Activated T-cell treated with anti-CD3 and anti-CD28 coated beads, Interleukin-2, amount 50 U/mL, for 1 hour (primary cell): ENCODE measurements at places on chromosomes 4 and X.

GRCh38 chrX:56994375-56995270, 718 bp downstream of the SPIN3 start:
- no peak for DNase-seq

GRCh38 chr4:181173046-181173445, 1070.2 kb upstream of the TENM3 start:
- DNase-seq = no peak

DNA sequence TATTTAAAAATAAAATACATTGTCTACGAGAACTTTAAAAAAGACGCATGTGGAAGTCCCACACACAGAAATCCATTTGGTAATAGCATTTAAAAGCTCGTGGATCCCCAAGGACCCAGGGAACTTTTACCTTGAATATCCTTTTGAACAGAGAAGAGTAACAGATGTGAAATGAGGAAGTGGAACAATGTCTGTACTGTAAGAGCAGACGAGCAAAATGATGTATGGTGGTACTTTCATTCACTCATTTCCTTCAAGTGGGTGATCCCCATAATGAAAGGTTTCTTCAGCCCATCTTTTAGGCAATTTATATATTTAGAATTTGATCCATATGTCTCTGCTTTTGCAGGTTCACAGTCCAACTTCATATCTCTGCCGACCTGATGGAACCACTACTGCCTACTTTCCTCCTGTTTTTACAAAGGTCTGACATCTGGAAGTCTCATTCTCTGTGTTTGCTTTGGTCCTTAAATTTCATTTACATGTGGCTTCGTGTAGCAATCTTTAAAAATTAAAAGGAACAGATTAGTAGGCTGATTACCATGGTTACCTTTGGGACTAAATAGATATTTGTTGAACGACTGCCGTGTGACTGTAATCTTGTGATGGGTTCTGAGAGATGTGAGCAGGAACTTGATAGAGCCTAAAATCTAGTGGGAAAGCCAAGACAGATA, 188.4 kb downstream of the PALLD start:
- no peak for DNase-seq

DNA sequence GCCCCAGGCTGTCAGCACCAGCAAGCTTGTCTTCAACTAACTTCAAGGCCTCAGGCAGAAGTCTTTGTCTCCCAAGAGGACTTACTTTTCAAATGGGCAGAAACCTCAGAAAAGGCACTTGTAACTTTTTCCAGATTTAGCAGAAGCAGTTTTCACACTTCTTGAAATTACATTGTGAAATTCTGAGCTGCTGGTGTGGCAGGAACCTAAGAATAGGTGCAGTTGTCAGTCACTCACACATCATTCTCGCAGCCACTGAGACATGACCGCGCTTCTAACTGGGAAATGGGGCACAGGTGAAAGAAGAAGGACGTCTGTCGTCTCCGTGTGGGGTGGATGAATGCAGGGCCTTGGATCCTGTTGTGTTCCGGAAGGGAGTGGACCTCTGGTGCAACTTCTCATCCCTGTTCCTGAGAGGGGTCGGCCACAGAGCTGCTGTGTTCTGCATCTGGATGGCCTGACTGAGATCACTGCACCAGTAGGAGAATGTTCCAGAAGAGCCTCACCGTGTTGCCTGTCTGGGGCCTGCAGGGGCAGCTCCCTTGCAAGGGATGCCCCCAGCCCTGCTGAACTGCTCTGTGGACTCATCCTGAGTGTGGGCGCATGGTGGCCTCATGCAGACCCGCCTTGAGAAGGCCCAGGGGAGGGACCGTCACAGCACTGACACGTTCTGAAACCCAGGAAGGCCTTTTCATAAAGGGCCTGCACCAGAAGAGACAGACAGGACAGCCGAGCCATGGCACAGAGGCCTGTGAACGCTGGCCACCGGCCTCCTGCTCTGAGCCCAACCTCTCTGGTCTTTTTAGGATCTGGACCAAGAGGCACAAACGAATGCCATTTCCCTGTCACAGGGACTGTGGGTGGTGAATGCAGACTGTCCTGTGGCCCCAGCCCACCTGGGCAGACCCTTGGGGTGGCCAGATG, 18.7 kb downstream of the NAT8L start:
- peak; percentile 11 for DNase-seq

DNA sequence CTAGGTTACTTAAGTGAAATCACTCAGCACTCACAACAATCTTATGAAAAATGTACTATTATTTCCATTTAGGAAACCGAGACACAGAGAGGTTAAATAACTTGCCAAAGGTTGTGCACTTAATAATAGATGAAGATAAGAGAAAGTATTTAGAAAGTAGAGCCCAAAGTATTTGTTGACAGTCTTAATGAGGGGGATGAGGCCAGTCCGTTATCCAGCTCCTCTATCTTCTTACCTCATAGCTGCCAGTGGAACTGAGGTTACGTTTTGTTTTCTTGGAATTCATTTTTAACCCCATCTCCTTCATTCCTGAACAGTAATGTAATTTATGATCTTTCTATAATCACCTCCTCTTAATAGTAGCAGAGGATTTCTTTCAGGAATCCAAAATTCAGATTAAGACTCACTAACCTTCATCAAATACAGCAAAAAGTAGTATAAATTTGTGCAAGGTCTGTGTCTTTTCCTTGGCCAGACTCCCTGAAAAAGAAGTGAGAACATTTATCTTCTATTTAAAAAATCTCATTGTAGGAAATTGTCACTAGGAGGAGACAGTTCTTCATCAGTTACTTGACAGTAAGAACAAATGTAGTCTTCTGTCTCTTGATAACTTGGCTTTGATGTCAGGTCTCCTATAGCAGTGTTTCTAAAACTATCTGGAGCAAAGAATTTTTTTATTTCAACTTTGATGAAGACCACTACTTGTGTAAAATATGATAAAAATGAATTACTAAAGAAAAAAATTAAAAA, 35.5 kb downstream of the F8 start:
- no peak for DNase-seq

- peak; percentile 55 for DNase-seq
Measured at GRCh38 chrX:130079824-130080406, 30.4 kb downstream of the ELF4 start.

DNA sequence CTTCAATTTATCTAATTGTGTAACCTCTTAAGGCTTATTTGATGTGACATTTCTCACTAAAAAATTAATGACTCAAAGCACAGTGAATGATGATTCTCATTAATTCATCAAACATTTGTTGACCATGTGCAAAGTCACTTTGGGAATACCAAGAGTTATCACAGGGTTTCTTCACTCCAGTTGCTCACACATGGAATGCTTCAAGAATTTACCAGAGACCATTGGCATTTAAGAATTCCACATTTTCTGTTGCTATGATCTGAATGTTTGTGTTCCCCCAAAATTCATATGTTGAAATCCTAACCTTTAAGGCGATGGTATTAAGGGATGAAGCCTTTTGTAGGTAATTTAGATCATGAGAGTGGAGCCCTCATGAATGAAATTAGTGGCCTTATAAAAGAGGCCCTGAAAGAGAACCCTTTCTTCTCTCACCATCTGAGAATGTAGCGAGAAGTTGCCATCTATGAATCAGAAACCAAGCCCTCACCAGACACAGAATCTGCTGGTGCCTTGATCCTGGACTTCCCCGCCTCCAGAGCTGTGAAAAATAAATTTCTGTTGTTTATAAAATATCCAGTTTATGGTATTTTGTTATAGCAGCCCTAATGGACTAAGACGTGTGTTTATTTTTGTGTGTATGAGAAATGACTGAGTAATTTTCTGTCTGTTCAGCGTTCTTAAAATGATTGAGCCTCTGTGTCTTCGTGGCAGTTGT, 16.4 kb upstream of the SRPX start:
- no peak for DNase-seq

DNA sequence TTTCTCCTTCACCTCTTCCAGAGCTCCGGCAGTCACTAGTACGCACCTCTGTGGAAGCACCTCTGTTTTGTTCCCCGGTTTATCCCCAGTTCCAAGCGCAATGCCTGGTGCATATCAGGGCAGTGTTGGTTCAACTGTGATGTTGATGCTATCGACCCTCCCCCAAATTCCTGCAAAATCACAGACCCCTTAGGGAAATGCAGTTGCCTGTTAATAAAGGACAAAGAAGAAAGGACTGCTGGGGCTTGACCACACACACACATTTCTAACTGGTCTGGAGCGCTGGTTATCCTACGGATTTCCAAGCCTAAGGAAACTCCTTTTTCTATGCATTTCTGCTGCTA, 530 bp upstream of the NMU start:
- DNase-seq = no peak

GRCh38 chr4:40395908-40396793, 61.0 kb downstream of the CHRNA9 start:
- DNase-seq = no peak
